Progenitor cell of endocrine pancreas (in vitro differentiated cells): ENCODE measurements at places on chromosomes 12 and 14. TPM values are rescaled to one million over a fixed set of nuclear protein-coding genes. Genes with fewer than 3 reads are reported as not detected.

The OTX2 gene
- total RNA-seq = 0.27 TPM in 1 of 2 replicates, not detected in the other

The RNASE7 gene
- not detected in 2 replicates for total RNA-seq

The SLC22A17 gene
- 26.2 and 29.3 TPM in 2 replicates for total RNA-seq

The CPNE6 gene
- total RNA-seq = not detected in 2 replicates

The TAS2R9 gene
- total RNA-seq = 0.26 and 0.29 TPM in 2 replicates

The TRHDE gene
- 2.0 and 2.7 TPM in 2 replicates for total RNA-seq

The GALNT9 gene
- total RNA-seq = 0.24 and 0.36 TPM in 2 replicates

The MYH6 gene
- total RNA-seq = 0.04 and 0.07 TPM in 2 replicates

The NEDD8 gene
- 161 TPM in 2 replicates for total RNA-seq

The ACSM4 gene
- total RNA-seq = not detected in 2 replicates

The PRH2 gene
- total RNA-seq = not detected in 2 replicates

The SETD3 gene
- 46.0 and 51.7 TPM in 2 replicates for total RNA-seq

The TAS2R50 gene
- total RNA-seq = 2.7 and 3.5 TPM in 2 replicates

The KRT72 gene
- total RNA-seq = not detected in 2 replicates

The TUBA1B gene
- total RNA-seq = 985 and 1,023 TPM in 2 replicates

The TRPV4 gene
- 5.2 and 7.3 TPM in 2 replicates for total RNA-seq

The GPRC5D gene
- not detected in 2 replicates for total RNA-seq

The FAM186B gene
- 0.20 and 0.24 TPM in 2 replicates for total RNA-seq

The SRGAP1 gene
- total RNA-seq = 17.8 and 23.1 TPM in 2 replicates

The KRT79 gene
- not detected in 2 replicates for total RNA-seq

The CLEC4E gene
- total RNA-seq = not detected in 2 replicates

The DACT1 gene
- total RNA-seq = 5.5 and 8.2 TPM in 2 replicates

The EMP1 gene
- 0.31 and 0.47 TPM in 2 replicates for total RNA-seq

The CS gene
- 209 and 216 TPM in 2 replicates for total RNA-seq

The FSCB gene
- total RNA-seq = not detected in 2 replicates
